ENCODE measurements at places on chromosomes 6 and 20. TPM values are rescaled to one million over a fixed set of nuclear protein-coding genes. Genes with fewer than 3 reads are reported as not detected.

Gene MAS1
- total RNA-seq: not detected

Gene PGC
- total RNA-seq: not detected

Gene ZNF292
- total RNA-seq: 3.8 TPM

Gene EYA4
- total RNA-seq: 11.4 TPM

Gene KIF6
- 0.48 TPM for total RNA-seq

Gene DUSP15
- total RNA-seq: 0.64 TPM

Gene ZNF133
- 12.4 TPM for total RNA-seq

Gene PACRG
- total RNA-seq: not detected

Gene HLA-DRB1
- total RNA-seq: not detected

Gene DEFB124
- total RNA-seq: not detected

Gene HLA-DQB1
- not detected for total RNA-seq

Gene COL9A1
- total RNA-seq: not detected

Measured in A549 treated with CpdA at 1 μM for 4 hours (cell line).